ENCODE measurements at places on chromosomes 12 and 14.
A peak's percentile ranks its signal among the peaks of the same experiment; 100 is the strongest.

GRCh38 chr12:119389687-119390086, 55.2 kb downstream of the CCDC60 start:
- DNase-seq: no peak

DNA sequence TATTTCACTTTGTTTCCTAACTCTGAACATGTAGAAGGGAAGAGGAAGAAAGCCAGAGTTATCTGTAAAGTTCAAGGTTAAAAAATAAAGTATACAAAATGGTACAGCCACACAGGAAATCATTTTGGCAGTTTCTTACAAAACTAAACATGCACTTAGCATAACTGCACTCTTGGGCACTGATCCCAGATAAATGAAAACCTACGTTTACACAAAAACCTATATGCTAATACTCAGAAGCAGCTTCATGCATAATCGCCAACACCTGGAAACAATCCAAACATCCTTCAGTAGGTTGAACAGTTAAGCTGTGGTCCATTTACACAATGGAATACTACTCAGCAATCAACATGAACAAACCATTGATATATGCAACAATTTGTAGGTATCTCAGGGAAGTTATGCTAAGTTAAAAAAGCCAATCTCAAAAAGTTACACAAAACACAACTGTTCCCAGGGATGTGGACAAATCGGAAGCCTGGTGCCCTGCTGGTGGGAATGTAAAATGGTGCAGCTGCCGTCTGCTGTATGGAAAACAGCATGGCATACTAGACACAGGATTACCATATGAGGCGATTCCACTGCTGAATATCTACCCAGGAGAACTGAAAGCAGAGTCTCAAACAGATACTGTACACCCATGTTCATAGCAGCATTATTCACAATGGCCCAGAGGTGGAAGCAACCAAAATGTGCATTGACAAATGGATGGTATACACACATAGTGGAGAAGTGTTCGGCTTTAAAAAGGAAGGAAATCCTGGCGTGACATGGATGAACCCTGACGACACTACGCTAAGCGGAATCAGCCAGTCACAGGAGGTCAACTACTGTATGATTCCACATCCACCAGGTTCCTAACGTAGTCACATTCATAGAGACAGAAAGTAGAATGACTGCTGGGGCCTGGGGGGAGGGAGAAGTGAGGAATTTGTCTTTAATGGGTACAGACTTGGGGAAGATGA, 37.7 kb downstream of the NRDE2 start:
- DNase-seq: no peak

GRCh38 chr12:107533218-107533617, 152.4 kb upstream of the PWP1 start:
- DNase-seq: no peak

DNA sequence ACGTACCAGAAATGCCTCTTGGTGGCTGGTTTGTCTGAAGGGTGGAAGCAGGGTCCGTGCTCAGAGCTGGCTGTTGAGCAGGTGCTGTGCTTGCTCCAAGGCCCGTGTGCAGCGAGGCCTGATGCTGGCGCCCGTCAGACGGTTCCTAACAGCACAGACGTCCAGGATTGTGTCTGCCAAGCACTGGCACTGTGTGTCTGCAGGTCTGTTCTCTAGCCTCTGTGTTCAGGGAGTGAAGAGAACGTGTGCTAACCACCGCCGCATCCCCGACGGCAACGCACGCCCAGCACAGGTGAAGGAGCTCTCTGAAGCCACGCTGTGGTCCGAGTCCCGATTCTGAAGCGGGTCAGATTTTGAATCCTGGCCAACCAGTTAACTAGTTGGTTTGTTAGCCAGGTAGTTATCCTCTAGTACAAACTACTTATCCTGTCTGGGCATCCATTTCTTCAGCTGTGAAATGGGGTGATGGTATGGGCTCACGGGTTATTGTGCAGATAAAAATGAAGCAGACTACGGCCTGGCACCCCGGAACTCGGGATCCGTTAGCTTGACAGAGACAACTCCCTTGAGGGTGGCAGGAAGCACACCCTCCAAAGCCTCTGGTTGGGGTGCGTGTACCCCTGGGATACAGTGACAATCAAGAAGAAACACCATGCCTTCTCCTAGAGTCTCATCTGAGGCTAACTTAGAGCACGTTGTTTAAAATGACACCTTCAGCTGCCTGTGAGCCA, 18.6 kb upstream of the TDRD9 start:
- DNase-seq: no peak

DNA sequence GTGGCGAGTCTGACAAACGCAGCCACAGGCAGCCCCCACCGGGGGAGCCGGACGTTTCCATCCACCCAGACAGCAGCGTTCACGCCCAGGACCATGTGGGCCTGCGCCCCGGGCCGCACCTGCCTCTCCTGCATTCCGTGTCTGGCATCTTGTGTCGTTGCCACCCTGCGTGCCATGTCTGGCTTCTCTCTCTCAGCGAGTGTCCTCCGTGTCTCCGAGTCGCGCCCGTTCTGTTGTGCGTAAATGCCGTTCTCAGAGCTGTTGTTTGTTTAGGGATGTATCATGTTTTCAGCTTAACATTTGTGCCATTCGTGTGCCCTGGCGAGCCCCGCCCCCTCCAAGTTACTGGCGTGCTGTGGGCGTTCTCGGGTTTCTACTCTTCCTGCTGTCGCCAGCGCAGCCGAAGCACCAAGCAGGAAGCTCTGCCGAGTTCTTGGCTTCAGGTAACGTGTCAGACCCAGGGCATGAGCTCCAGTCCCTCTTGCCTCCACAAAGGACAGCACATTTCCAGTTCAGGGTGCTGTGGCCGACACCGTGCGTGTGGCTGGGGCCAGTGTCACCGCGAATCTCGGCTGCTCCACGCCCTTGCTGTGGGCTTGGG, 34.6 kb downstream of the NOC4L start:
- no peak for DNase-seq

DNA sequence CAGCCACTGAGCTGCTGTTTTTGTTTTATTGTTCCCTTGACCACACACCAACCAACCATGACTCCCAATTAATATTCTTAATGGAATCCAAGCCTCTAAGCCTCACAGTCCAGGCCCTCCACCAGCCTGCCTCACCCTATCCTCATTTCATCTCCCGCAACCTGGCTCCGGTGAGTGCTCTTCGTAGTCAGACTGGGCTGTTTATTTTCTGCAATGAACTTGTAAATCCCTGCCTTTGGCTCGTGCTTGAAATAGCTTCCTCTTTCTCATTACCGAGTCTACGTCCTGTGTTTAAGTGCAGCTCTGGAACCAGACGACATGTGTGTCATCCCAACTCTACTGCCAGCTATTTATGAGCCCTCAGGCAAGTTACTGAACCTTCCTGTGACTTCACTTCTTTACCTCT, 12.4 kb upstream of the ETFBKMT start:
- no peak for DNase-seq

GRCh38 chr12:65892841-65893251, 68.6 kb downstream of the HMGA2 start:
- DNase-seq: no peak

- DNase-seq: no peak
Measured at GRCh38 chr12:94834036-94834625, 169.4 kb downstream of the NDUFA12 start.

DNA sequence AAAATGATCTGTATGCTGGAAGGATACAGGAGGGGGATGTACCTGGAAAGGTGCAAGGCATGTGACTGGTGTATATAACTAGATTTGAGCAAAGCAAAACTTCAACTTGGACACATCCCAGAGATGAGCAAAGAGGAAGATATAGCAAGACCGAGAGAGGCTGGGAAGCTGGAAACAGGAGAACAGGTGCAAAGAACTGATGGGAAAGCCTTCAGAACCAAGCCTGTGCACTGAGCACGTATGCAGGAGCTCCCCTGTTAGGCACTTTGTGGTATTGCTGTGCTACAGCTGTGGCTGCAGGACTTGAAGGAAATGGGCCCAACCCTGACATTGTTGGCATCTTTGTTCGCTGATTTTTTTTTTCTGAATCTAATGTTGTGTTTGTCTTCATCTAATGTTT, 120.7 kb upstream of the PWP1 start:
- DNase-seq: no peak

DNA sequence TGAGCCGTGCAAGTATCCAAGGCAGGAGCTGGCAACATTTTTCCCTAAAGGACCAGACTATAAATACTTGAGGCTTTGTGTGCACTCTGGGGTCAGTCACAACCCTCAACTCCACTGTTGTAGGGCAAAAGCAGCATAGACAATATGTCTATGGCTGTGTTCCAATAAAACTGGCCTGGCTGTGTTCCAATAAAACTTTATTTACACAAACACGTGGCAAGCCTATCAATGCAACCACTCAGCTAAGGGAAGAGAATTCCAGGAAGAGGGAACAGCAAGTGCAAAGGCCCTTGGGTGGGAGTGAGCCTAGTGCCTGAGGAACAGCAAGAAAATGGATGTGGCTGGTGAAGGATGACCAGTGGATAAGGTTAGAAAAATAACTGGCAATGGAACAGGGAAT, 11.3 kb upstream of the FAM181A start:
- no peak for DNase-seq

- DNase-seq: no peak
Measured at GRCh38 chr14:24032727-24033418, 18.9 kb upstream of the CARMIL3 start.

DNA sequence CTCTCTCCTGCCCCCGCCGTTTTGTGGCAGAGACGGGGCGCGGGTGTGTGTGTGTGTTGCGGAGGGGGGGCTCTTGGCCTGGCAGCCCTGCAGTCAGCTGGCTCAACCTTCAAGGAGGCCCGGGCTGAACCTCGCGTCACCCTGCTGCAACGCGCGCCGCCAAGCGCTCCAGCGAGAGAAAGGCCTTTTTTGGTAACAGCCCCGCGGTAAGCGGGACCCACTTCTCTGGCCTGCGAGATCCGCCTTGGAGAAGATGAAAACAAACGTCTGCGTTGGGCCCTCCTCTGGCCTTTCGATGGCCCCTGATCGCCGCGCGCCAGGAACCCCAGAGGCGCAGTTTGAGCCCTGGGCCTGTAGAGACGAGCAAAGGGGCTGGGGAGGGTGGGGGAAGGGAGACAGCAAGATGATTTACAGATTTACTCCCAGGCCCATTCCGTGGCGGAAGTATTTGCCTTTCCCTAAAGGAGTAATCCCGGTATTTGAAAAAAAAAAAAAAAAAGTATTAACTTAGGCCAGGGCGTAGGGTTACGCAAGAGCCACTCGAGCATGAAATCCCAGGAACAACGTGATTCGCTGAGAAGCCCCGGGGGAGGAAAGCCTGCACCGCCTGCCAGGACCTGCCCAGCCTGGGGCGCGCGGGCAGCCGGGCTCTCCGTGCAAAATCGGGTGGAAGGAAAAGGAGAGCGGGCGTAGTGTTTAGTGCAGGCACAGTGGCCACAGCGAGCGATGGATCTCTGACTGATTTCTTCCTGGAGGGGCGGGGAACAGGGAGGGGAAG, 4.5 kb upstream of the IRF2BPL start:
- DNase-seq: peak; percentile 46

DNA sequence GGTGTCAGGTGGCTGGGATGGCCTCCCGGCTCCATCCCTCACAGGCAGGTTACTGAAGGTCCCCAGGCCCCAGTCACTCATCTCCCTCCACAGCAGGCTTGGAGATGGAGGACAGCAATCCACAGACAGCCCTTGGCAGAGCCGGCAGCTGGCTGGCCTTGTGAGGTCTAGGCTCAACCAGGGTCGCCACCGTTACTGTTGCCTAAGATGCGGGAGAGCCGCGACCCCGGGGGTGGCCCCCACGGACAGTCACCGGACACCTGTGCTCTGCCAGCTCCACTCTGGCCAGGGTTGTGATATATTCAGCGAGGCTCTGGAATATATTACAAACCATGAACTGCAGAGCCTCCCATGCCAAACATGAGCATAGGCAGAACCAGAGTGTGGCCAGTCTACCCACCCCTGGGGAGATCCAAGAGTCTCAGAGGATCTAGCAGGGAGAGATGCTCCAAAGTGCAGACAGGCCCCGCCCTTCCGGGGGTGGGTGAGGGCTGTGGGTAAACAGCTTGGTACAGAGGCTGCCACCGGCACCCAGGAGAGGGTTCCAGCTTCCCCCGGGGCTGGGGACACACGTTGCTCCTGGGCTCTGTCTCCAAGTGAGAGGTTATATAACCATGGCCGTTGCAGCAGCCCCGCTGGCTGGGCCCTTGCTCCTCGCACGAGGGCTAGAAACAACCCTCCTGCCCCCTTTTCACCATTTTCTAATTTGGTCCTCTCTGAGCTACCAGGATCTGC, 55.9 kb upstream of the DIO3 start:
- DNase-seq: no peak

GRCh38 chr12:131732996-131733615, 22.2 kb downstream of the SFSWAP start:
- no peak for DNase-seq

DNA sequence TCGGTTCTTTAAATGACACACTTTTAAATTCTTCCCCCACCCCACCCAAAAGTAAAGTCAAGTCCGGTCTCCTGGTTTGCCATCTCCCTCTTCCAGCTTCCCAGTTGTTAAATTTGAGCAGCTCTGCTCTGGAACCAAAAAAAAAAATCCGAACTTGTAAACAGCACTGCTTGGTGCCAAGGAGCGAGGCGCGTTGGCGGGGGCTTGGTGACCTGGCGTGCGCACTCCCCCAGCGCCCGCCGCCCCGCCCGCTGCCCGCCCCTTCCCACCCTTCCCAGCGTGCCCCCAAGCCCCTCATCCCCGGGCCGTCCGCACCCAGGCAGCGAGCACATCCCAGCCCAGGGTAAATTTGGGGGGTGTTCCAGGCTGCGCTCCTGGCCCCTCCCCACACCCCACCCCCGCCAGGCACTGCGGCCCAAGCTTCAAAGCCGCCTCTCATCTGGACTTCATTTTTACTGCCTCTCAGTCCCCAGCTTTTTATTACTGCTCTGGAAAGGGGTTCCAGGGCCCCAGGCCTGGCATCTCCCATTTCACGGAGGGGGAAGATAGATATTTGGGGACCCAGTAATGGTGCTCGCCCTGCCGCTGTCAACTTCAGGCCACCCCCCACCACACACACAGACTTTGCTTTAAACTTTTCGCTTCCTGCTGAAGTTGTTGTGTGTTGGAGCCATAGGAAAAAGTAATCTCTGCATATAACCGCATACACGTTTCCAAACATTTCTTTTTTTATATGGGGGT, 11.7 kb upstream of the ITGB7 start:
- no peak for DNase-seq

- no peak for DNase-seq
Measured at GRCh38 chr12:108247130-108247529, 92.0 kb downstream of the CMKLR1 start.

GRCh38 chr14:20331053-20331613, 1.9 kb downstream of the CCNB1IP1 start:
- no peak for DNase-seq
